ENCODE measurements at places on chromosomes 4 and X.

DNA sequence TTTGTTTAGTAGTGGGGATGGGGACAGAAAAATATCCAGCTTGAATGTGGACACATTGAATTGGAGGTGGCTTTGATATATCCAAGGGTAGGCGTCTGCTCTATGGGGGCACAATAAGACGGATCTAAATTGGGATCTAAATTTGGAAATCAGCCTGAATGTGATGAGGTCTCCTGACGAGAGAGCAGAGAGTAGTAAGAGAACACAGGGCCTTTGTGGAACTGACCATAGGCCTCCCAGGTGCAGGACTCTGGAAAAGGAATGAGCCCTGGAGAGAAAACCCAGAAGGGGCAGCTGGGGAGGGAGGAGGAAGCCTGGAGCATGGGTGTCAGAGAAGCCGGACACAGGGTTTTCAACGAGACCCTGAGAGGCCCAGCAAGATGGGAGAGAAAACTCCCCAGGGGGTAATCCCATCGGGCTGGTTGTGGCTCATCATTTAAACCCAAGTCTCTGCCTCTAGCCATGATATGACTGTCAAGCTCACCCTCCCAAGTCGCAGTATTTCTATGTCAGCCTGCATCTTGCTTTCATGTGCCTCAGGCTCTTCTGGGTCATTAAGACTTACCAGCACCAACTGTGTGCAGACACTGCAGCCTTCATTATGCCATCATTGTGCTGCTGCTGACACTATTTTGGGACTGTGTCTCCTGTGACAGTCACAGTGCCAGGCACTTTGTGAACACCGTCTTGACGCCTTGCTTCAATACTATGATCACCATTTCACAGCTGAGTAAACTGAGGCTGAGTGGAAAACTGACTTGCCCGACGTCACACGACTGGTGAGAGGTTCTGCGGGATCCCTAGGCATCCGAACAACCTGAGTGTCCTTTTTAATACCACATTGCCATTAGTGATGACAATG lies 57.1 kb downstream of the ANAPC4 start:
- DNase-seq = peak; percentile 10

DNA sequence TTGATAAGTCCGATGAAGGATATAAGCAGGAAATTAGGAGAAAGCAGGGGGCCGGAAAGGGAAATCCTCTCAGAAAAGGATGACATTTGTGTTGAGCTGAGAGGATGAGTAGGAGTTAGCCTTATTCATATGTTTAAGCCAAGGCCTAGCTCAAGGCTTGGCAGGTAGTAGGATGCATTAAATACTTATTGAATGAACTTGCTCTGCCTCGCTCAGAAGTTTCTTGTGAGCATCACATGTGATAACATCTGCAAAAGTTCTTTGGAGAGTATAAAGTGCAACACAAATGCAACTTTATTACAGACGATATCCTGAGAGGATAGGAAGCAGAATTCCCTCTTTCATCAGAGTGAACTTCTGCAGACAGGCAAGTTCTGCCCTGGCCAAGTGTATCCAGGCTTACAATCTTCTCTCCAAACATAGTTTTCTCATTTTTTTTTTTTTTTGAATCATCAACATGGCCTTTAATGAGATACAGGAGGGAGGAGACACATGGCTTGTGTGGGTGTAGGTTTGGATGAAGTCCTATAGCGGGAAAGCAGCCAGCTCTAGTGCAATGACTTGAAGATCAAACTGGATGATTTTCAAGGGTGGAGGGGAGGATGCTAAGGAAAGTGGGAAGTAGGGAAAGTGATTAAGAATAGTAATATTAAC lies 48.1 kb downstream of the LUZP4 start:
- DNase-seq = no peak

- DNase-seq = no peak
These were observed 223.6 kb downstream of the RAPGEF2 start for GRCh38 chr4:159326480-159326879.

DNA sequence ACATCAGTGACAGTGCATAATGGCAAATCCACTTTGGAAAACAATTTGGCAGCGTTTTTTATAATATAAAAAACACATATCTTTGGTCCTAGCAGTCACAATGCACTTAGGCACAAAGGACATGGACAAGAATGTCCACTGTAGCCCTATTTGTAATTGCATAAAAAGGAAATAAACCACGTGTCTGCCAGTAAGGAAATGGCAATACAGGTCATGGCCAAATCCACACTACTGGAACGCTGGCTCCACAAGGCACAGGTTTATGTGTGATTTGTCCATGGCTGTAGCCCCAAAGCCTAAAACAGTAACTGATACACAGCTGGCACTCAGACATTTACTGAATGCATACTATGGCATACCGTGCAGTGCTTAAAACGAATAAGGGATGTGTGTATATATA lies 69.7 kb downstream of the CD99L2 start:
- DNase-seq = no peak

DNA sequence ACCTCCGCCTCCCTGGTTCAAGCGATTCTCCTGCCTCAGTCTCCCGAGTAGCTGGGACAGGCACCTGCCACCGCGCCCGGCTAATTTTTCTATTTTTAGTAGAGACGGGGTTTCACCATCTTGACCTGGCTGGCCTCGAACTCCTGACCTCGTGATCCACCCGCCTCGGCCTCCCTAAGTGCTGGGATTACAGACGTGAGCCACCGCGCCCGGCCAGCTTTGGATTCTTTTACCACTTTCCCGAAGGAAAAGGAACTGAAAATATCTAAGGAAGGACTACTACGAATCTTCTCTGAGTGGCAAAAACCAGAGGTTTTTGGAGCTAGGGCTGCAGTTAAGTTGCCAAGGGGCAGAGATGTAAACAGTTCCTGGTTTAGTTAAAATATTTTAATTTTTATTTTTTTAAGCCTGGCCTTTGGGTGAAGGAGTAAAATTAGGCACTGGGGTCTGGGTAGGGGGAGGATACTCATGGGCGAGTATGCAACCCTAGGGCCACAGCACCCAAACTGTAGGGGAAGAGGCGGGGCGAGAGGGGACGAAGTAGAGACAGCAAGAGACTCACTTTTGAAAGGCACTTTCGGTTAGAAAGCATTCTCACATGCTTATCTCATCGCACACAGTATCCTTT lies 525 bp upstream of the CISD2 start:
- no peak for DNase-seq

- peak; percentile 66 for DNase-seq
These were observed at the start of gene FGF2 for GRCh38 chr4:122826553-122827257. FGF2 (plus strand) TSS chr4:122826831; CDS start chr4:122827175, 344 bp downstream.

GRCh38 chrX:19670854-19671620 lies 155.7 kb upstream of the MAP3K15 start:
- DNase-seq = no peak

GRCh38 chr4:25943312-25943711 lies 29.3 kb downstream of the SMIM20 start:
- no peak for DNase-seq

- no peak for DNase-seq
These were observed 565 bp upstream of the LRCH2 start for GRCh38 chrX:115234461-115234860.

- DNase-seq = no peak
These were observed 6.1 kb upstream of the SH3D19 start for GRCh38 chr4:151331276-151332042.

- no peak for DNase-seq
These were observed 2.5 kb downstream of the CCDC110 start for GRCh38 chr4:185468999-185469398.

DNA sequence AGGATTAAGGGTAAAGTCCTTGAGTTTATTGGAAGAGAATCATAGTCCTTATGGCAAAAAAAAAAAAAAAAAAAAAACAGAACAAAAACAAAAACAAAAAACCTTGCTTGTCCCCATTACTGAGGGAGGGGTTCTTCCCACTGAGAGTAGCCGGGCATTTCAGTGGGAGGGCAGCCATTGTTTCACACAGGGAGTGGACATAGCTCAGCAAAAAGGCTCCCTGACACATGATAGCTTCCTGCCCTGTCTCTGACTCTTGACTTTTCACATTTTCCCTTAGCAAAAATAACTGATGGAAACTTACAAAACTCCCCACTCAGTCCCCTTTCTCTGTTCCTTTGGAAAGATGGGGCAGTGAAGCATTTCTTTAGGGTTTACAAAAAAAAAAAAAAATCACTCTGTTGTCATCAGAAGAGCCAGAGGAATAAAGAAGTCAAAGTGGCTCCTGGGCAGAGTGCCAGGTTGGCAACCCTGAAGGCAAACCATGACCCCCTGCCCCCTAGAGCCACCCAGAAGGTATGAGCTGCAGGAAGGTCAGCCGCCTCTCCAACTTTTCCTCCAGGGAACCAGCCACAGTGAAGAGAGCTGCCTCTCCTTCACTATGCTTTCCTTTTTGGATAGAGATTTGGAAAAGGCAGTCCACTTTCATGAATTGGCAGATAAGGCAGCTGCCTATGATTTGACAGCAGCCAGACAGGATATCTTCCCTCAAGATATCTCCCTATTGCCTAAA lies 170.6 kb downstream of the KDR start:
- DNase-seq = no peak

DNA sequence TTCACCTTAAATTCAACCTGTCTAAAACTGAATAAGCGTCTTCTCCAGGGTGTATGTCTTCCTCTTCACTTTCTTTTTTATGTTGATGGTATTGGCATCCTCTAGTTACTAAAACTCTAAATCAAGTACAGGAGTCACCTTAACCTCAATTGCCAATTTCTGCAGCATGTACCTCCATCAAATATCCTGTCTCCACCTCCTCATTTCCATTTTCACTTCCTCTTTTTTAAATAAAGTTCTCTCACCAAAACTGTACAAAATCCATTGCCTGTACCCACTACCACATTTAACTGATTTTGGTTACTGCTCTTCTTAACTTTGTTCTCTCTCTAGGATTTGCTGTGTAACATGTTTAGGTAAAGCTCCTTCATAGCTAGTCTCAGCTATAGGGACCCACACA lies 9.2 kb upstream of the NPFFR2 start:
- no peak for DNase-seq

DNA sequence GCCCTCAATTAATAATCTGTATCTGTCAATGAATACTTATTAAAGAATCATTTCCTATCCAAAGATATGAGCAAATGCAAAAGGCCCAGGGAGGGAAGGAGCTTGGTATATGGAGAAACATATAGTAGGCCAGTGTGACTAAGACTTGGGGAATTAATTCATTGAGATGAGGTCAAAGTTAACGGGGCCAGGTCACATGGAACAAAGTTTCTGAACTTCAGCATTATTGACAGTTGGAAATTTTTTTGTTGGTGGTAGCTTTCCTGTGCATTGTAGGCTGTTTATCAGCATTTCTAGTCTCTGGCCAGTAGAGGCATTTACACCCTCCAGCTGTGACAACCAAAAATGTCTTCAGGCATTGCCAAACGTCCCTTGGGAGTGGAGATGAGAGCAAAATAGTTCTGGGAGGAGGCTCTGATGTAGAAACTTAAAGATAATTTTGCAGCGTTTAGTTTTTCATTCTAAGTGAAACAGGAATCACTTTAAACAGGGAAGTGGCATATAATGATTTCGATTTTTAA lies 202.0 kb downstream of the SLC4A4 start:
- DNase-seq = no peak

GRCh38 chr4:15130441-15130840 lies 128.2 kb downstream of the CPEB2 start:
- DNase-seq = no peak

DNA sequence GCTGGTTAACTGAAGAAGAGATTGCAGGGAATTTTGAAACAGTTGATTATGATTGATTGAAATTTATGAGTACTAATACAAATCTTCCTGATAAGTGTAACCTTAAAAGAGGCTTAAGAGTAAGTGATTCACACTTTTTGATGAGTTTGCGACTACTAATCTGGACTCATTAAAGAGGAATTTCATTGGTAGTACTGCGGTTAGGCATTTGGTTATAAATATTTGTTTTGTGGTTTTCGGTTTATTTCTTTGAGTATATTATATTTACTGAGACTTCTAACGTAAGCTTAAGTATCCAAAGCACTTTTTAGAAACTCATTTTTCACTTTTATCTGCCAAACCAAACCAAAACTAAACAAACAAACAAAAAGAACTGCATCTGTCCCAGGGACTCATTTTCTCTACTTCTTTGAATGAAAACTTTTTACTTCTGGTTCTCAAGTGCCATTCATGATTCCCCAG lies 20.7 kb downstream of the SLIT2 start:
- DNase-seq = no peak

DNA sequence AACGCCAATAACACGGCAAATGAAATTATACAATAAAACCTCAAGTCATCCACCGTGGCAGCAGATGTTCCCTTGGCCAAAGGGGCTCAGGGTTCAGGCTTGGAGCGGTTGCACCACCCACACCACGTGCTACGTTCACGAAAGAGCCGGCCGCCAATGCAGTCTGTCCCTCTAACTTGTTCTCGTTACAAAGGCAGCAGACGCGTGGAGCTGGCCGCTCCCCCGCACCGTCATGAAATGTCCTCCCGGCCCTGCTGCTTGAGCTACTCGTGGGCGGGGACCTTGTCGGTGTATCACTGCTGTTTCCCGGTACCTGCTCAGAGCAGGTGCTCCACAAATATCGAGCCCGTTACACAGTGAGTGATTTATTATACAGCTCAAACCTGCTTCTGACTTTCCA lies 36.4 kb upstream of the MAN2B2 start:
- no peak for DNase-seq

DNA sequence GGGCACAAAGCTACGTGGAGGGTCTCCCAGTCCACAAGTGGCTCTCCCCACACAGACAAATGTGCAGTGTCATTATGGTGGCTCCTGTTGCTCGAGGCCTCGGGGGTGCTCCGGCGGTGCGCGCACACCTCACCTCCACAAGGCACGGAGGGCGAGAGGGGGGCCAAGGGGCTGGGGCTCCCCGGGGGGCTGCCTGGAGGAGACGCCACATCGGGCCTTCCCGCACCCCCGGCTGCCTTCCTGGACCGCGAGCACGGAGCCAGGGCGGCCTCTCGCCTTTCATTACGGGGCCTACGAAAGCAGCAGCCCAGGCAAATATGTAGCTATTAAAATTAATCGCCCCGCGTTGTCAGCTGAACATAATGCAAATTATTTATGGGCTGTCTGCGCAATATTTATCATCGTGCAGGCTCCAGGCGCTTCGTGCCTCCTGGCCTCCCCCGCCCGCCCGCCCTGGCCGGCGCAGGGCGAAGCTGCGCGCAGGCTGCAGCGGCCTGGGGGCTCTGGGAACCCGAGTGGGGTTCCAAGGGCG lies 70.8 kb upstream of the BCOR start:
- no peak for DNase-seq

GRCh38 chr4:136036744-136037143 lies 1495.5 kb downstream of the PCDH18 start:
- no peak for DNase-seq

GRCh38 chr4:147332091-147332490 lies 148.8 kb upstream of the EDNRA start:
- DNase-seq = no peak

- DNase-seq = no peak
These were observed 115.6 kb downstream of the DHRSX start for GRCh38 chrX:2385224-2385623.

- no peak for DNase-seq
These were observed 21.2 kb upstream of the TBC1D9 start for GRCh38 chr4:140777386-140777785.

GRCh38 chrX:30573125-30573524 lies 4.4 kb downstream of the TASL start:
- no peak for DNase-seq

DNA sequence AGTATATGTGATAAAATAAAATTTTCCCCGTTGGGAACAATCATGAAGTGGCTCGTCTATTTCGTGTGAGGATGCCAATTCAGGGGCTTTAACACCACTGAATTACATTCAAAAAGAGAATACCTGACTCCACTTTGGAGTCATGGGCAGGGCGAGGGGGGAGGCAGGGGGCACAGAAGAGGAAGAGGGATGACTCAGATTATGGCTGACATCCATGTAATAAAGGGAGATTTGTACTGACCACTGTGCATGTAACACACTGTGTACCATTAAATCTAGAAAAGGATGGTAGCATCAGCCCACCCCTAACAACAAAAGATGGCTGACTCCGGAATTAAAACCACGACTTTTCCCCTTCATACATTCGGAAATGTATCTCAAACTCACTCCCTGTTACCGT lies 1.3 kb downstream of the SLC9A7 start:
- DNase-seq = no peak

Measured in GM13976 (cell line).